Right hindlimb (tissue), 1 donor: ENCODE measurements at places on chromosomes 1 and 21.

DNA sequence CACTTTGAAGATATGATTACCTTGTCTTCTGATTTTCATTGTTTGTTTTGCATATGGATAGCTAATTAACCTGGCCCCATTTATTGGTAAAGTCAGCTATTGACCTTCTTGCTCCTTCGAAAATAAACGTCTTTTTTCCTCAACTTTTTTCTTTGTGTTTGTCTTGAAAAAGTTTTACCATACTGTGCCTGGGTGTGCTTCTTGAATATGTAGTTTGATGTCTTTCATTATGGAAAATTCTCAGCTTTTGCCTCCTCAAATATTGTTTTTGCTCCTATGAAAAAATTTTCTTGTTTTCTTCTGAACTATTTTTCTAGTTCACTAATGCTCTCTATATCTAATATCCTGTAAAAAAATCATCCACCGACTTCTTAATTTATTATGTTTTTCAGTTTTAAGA is 25.0 kb downstream of the LHX8 start:
- DNase-seq, result no peak

- DNase-seq, result peak; percentile 90
These were observed 24.3 kb downstream of the EBNA1BP2 start for GRCh38 chr1:43147625-43148327.

DNA sequence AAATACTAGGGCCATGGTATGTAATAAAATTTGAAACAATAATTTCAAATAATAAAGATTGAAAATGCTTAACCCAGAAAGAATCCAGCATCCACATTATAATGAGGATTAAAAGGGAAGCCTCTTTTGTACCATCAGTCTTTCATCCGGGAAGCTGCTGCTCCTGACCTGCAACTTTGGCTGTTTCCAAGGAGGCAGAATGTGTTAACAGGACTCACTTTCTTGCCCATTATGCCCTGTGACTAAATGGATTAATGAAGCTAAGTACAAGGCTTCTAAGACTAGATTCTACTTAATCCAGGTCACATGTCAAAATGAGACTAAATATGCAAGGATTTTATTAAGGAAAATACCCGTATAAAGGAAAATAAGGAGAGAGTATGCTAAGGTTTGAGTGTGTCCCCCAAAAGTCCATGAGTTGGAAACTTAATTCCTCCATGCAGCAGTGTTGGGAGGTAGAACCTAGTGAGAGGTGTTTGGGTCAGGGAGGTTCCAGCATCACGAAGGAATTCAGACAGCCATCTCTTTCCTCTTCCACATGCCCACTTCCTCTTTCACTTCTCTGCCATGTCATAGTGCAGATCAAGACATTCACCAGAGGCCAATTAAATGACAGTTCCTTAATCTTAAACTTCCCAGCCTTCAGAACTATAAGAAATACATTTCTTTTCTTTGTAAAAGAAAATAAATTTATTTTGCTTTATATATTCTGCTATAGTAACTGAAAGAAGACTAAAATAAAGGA is 27.7 kb downstream of the FMO2 start:
- DNase-seq, result no peak

- no peak for DNase-seq
These were observed 66.5 kb downstream of the ST3GAL3 start for GRCh38 chr1:43773821-43774220.

DNA sequence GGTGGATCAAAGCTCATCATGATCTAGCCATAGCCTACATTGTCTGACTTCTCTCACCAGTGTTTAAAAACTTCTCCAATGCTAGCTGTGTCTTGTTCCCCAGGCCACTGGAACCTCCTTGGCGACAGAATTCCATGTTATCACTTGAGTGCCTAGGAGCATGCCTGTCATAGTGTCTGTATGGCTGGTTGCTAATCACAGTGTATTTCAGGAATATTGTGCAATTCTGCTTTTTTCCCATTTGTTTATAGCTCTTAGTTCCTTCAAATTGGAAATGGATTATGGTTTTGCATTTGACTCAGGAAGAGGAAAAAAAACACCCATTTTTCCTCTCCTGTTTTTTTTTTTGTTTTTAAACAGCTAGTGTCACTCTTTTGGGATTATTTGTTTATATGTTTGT is 25.5 kb downstream of the ROR1 start:
- DNase-seq, result no peak

DNA sequence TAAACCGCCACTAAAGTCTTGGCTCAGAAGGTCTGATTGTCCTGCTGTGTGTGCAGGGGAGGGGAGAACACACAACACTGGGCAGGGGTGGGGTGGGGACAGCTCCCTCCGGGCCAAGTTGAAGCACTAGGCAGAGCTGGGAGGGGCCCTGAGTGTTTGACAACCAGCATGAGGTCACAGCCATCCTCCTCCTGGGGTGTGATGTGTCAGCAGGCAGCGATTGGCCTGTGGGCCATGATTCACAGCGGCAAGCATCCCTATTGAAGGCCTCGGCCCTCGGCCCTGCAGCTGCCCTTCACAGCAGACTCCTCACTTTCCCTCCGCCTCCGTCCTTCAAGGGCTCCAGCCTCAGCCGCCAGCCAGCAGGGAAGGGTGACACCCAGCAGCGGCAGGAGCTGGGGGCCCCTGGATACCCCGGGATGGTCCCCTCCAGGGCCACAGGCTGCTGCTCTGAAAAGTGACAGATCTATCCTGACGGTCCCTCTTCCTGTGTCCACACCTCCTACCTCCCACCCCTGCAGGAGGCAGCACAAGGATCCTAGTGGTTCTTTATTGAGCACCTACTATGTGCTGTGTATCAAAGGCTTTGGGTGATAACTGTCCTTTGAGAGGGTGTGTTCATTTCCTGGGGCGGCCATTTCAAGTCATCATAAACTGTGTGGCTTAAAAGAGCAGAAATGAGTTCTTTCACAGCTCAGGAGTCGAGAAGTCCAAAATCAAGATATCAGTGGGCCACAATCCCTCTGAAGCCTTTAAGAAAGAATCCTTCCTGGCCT is 66.0 kb upstream of the SLC25A33 start:
- DNase-seq, result peak; percentile 84

DNA sequence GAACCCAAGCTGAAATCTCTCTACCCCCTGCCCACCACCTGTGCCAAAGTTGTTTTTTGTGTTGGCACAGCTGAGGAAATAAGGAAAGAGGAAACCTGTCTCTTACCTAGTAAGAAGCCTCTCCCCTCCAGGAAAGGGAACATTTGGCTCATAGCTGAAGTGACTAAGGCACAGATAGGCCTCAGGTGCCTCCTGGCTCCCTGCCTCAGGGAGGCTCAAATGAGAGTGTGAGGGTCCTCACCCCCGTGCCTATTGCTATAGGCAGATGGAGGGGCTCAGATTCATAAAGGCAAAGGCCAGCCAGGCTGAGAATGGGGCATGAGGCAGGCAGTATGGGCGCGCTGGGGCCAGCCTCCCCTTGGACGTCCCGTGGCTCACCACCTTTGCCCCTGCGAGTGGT is 7.4 kb downstream of the SLC30A2 start:
- DNase-seq, result no peak

DNA sequence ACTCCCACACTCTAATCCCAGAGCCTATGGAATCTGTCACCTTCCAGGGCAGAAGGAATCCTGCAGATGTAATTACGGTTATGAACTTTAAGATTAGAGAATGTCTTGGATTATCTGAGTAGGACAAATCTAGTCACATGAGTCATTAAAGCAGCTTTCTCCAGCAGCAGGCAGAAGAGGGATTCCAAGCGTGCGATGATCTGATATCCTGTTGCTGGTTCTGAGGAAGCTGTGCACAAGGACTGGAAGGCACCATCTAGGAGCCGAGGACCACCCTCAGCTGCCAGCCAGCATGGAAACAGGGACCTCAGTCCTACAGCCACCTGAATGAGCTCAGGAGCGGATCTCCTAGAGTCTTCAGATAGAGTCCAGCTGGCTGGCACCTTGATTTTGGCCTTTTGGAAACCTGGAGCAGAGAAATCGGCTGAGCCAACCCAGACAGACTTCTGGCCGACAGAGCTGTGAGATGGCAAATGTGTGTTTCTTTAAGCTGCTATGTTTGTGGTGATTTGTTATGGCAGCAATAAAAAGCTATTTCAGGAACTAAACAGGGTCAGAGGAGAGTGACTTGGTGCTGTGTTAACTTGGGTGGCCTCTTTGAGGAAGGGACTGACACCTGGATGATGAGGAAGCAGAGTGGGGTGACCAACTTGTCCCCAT is 34.5 kb downstream of the LRRN2 start:
- no peak for DNase-seq

DNA sequence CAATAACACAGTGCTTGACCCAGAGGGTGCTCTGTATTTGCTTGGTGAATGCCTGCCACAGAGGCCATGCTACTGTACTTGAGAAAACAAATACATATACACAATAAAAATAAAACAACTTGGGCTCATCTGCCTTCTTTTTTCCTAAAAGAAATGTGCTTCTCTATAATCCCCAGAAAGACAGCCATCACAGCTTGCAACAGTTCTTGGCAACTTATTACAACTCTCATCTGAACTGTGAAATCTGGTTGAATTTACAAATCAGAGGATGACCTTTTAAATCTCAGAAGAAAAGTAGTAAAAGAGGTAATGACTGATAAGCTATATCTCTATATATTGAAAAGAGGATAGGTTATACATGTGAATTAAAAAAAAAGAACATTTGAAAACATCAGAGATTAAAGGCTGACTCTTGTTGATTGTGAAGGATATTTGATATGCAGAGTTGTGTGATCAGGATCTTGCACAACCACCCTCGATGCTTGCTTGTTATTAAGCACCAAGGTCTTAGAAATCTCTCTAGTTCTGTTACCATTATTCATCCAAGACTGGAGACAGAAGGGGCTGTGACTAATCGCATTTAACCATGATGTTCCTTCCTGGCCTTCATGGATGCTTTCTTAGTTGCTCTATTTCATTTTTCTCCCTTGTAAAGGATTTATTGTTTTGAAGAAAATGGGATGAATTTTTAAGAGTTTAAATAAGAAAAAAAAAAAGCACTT is 213.4 kb downstream of the APP start:
- no peak for DNase-seq

- DNase-seq, result no peak
These were observed 7.2 kb downstream of the FPGT start for GRCh38 chr1:74205266-74205665.

- DNase-seq, result peak; percentile 31
These were observed 331.9 kb downstream of the TGFB2 start for GRCh38 chr1:218677026-218677425.

- DNase-seq, result no peak
These were observed 10.9 kb upstream of the UBR4 start for GRCh38 chr1:19220991-19221390.

GRCh38 chr1:232657426-232658005 is 27.6 kb upstream of the SIPA1L2 start:
- no peak for DNase-seq

- no peak for DNase-seq
These were observed 472.3 kb upstream of the BRINP3 start for GRCh38 chr1:190949939-190950338.

DNA sequence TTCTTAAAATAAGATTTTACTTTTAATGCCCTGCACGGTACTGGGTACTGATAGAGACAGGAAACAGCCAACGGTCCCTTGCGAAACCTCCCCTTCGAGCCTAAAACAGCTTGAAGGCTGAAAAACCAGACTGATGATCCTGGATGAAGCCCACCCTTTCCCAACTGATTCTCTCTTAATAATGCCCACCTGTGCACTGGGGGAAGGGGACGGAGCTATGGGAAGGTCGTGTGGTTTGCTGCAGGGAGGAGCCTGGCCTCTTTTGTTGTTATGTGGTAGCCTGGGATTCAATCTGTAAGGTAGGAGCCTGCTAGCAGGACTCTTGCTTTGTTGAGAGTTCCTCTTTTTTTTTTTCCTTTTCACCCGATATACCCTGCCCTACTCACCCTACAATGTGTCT is 25.6 kb downstream of the SAMSN1 start:
- DNase-seq, result no peak

DNA sequence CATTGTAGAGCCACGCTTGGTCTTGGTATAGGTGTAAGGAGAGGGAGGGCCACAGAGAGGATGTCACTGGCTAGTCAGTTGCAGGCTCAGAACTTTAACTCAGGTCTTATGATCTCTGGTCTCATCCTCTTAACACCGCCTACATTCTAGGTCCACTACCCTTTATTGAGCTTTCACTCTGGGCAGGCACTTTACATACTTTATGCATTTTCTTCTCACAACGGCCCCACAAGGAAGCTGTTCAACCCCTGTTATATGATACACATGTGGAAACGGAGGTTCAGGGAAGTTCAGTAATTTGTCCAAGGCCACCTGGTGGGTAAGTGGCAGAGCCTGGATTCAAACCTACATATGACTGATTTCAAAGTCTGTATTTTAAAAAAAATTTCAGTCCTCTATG is 25.3 kb upstream of the RCAN3 start:
- DNase-seq, result no peak

DNA sequence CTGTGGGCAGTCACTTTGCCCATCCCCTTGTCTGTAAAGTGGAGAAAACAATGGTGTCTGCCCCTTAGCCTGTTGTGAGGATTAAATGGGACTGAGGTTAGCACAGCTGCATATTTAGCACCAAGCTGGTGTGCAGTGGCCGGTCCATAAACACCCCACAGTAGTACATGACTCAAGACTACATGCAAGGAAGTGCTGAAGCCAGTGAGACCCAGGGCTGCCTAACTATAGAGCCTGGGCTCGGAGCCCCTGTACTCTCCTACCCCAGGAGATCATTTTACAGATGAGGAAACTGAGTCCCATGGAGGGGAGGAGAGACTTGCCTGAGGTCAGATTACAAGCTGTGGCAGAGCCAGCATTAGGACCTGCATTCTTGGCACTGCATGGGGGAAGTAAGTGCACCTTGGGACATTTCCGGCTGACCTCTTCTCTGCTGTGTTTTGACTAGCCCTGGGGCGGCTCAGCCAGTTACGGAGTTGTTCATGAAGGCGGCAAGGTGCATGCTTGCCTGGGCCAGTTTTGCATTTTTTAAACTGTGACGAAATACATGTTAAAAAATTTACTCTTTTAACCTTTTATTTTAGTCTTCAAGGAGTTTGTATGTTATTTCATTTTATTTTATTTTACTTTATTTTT is 3.2 kb downstream of the SERINC2 start:
- no peak for DNase-seq

GRCh38 chr21:45111703-45112102 is 37.3 kb downstream of the ADARB1 start:
- no peak for DNase-seq

DNA sequence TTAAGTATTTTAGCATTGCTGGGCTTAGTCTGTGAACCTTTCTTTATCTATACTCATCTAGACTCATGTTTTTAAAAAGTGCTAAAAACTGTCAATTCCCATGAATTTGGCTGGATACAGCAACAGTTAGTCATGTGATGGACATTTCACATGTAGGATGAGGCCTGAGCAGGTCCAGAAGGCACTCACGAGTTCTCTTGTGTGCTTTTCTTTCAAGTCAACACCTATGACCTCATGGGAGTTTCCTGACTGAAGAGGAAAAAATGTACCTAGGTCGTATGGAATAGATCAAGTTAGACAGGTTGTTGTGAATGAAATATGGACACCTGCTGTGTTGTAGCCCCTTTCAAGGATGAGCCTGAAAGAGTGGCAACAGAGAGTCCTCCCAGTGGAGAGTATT is 394.2 kb downstream of the DUSP10 start:
- DNase-seq, result no peak

DNA sequence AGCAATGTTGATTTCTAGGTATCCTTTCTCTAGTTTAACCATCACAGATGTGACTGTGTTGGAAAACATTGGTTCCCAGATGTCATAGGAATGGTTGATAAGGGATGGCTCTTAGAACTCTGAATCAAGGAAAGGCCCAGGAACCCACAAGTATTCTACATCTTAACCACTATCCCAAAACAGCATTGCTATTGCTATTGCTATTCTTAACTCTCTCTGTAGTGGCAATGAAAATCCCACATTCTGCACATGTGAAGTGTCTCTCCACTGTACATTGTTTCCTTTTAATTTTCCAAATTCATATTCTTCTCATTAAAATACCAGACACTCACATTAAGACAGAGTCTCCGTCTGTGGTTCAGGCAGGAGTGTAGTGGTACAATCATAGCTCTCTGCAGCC is 420.4 kb upstream of the RUNX1 start:
- DNase-seq, result no peak
